ENCODE measurements at places on chromosomes 4 and X. TPM values are rescaled to one million over a fixed set of nuclear protein-coding genes. Genes with fewer than 3 reads are reported as not detected.

Gene SMARCAD1
- 9.5 TPM for total RNA-seq

DNA sequence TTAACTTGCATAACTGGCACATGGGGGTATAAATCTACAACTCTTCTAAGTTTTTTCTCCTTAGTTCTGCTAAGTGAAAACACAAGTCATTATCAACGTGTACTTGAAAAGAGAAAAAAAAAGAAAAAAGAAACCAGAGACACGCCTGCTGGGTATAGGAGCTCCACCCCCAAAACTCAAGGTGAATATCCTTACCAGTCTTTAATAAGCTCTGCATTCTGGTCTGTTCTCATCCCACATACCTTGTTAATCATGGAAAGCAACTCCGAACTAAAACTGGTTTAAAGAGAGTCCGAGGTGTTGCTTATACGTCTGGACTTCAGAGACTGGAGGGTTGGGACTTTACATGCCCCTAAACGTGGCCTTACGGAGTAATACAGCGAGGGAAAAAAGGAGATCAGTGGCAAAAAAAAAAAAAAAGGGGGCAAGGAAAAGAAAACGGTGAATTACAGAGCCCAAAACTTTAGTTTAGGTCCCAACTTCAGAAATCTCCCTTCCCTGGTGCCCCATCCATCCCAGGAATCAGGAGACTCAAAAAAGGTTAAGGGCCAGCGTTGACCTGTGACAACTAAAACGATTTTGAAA lies 1.0 kb downstream of the PGRMC2 start:
- H3K36me3 ChIP-seq, result no peaks in the 10 kb centered on the region
- peak overlapping the region; percentile 95 for H3K27ac ChIP-seq
- DNase-seq, result no peak
- H3K4me3 ChIP-seq, result peak overlapping the region; percentile 87
- no peaks in the 10 kb centered on the region for H3K27me3 ChIP-seq

DNA sequence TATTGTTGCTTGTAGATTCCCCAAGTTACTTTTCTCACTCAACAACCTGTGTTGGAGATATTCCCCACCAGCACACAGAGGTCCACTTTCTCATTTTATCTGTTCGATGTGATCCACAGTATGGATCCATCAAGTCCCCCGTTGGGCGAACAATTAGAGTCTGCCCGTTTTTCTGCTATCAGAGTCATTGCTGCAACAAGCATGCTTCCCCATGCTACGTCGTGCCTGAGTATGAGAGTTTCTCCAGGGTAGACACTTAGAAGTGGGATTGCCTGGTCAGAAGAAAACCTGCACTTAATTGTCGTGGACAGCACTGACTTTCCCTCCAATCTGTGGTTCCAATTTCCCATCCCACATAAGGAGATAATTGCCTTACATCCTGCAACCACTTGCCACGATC lies 62.7 kb upstream of the SHOX start:
- no peaks in the 10 kb centered on the region for H3K4me1 ChIP-seq
- H3K27me3 ChIP-seq, result no peaks in the 10 kb centered on the region
- no peak overlapping the region for H3K27ac ChIP-seq
- H3K36me3 ChIP-seq, result no peaks in the 10 kb centered on the region
- DNase-seq, result no peak

DNA sequence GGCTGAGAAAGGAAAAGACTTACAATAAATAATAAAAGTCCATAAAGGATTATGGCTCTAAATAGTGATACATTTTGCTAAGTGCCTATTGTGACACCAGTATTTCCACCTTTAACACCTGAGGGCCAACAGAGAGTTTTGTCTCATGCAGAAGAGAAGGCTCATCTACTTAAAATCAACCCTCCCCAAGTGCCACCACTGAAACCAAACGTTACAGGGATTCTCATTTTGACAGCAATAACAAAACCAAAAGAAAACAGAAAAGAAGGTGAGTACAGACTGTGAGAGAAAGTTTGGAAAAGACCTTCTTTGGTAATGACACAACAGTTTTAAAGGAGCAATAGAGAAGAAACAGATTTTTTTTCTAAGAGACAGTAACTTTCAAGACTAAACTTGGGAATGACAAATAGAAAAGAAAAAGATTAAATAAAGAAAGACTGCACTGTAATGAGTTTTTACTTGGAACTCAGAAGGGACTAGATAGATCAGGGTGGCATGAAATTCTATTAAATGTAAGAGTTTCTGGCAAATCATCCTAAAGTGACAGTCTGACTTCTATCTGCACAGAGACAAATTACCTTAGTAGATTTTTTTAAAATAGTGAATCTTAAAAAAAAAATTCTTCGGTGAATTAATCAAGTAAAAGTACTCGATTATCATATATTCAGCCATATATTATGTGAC lies 109.7 kb downstream of the ZNF827 start:
- H3K4me3 ChIP-seq, result no peak overlapping the region
- H3K36me3 ChIP-seq, result no peaks in the 10 kb centered on the region
- DNase-seq, result no peak
- H3K27ac ChIP-seq, result no peak overlapping the region
- no peaks in the 10 kb centered on the region for H3K27me3 ChIP-seq

Gene ZAR1
- total RNA-seq, result not detected

Gene ADH1A
- 0.36 TPM for total RNA-seq

DNA sequence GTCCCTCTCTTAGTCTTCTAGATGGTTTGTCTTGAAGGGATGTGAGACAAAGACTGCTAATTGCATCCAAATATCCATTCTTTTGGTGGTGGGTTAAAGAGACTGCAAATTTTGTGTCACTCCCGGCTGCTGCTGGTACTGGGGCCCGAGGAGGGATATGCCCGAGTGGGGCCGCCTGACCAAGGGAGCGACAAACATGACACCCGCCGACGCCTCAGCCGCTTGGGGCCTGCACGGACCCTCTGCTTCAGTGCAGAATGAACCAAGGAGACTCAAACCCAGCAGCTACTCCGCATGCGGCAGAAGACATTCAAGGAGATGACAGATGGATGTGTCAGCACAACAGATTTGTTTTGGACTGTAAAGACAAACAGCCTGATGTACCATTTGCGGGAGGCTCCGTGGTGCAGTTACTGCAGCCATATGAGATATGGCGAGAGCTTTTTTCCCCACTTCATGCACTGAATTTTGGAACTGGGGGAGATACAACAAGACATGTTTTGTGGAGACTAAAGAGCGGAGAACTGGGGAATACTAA lies 13.6 kb upstream of the ARX start:
- no peaks in the 10 kb centered on the region for H3K27me3 ChIP-seq
- no peaks in the 10 kb centered on the region for H3K4me1 ChIP-seq
- no peak overlapping the region for H3K4me3 ChIP-seq
- no peak overlapping the region for H3K27ac ChIP-seq
- DNase-seq, result no peak

DNA sequence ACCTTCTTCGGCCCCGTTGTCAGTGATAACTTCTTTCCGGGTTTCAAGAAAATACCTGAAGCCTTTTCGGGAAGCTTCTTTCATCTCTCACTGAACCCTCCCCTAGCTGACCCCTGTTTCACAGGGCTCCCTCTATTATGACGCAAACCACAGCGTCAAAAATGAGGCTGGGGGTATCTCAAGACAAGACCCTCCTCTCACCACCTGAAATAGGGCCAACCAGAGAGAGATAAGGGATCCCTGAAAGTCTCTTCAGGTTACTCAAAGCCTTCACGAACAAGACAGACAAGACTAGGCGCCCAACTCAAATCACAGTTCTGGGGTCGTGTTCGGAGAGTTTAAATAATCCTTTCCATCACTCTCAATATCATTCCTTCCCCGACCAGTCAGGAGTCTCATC lies 1.2 kb downstream of the PHF8 start:
- no peaks in the 10 kb centered on the region for H3K27me3 ChIP-seq
- peak overlapping the region; percentile 81 for H3K4me3 ChIP-seq
- H3K36me3 ChIP-seq, result peaks cover 37% of the 10 kb centered on the region

DNA sequence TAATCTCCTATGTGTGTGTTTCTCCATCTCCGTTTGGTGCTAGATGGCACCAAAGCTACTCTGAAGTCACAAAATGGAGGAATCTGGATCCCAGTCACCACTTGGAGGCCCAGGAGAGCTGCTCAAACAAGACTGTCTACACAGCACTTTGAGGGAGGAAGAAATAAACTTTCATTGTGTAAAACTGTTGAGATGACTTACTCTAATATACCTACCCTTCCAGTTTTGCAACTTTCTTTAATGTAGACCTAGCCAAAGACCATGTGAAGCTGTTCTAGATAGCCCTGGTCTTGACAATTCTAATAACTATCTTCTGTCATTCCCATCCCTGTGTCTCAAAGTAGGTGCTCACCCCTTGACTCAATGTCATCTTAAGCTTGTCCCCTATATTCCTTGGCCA lies 52.8 kb upstream of the TAB3 start:
- no peak for DNase-seq
- H3K4me1 ChIP-seq, result no peaks in the 10 kb centered on the region
- H3K27ac ChIP-seq, result no peak overlapping the region

GRCh38 chr4:185786422-185786821 lies 25.6 kb downstream of the SORBS2 start:
- H3K4me1 ChIP-seq, result no peaks in the 10 kb centered on the region
- no peak overlapping the region for H3K4me3 ChIP-seq
- no peaks in the 10 kb centered on the region for H3K27me3 ChIP-seq
- H3K27ac ChIP-seq, result no peak overlapping the region
- H3K36me3 ChIP-seq, result no peaks in the 10 kb centered on the region

DNA sequence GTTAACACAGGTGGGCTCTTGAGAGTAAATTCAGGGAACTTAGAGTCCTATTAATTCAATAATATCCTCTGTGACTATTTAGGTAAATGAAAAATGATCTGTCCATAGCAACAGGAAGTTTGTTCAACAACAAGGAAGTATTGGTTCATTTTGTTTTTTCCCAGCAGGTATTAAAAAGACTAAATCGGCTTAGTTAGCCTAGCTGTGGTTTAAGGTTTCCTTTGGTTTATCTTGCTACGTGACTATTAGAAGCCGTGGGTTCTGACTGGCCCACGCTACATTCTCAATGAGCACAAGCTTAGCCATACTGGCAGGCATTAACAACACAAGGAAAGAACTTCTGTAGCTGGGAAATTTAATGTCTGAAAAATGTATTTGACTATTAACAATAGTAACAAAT lies 168.8 kb upstream of the HS3ST1 start:
- H3K27ac ChIP-seq, result no peak overlapping the region
- H3K27me3 ChIP-seq, result no peaks in the 10 kb centered on the region

Gene TRIM75
- total RNA-seq, result not detected

- H3K27ac ChIP-seq, result no peak overlapping the region
- no peak overlapping the region for H3K4me3 ChIP-seq
- peaks cover 5% of the 10 kb centered on the region for H3K4me1 ChIP-seq
Observed at GRCh38 chrX:133384454-133384853, 30.8 kb downstream of the GPC4 start.

Gene CLDN34
- not detected for total RNA-seq

- H3K4me3 ChIP-seq, result no peak overlapping the region
- H3K27ac ChIP-seq, result no peak overlapping the region
- no peaks in the 10 kb centered on the region for H3K27me3 ChIP-seq
- DNase-seq, result no peak
- H3K36me3 ChIP-seq, result no peaks in the 10 kb centered on the region
- no peaks in the 10 kb centered on the region for H3K4me1 ChIP-seq
Observed at GRCh38 chr4:55132775-55133174, 7.4 kb upstream of the KDR start.
